ENCODE measurements at places on chromosomes 1 and 21.

GRCh38 chr1:229124116-229124515 is 146.8 kb upstream of the RAB4A start:
- no peak for DNase-seq

- no peak for DNase-seq
Observed at GRCh38 chr1:24294716-24295371, 24.3 kb upstream of the GRHL3 start.

- no peak for DNase-seq
Observed at GRCh38 chr1:103489935-103490334, 35.6 kb upstream of the RNPC3 start.

GRCh38 chr1:164310166-164310565 is 248.8 kb upstream of the PBX1 start:
- no peak for DNase-seq

GRCh38 chr21:34625030-34625593 is 10.2 kb upstream of the RCAN1 start:
- no peak for DNase-seq

DNA sequence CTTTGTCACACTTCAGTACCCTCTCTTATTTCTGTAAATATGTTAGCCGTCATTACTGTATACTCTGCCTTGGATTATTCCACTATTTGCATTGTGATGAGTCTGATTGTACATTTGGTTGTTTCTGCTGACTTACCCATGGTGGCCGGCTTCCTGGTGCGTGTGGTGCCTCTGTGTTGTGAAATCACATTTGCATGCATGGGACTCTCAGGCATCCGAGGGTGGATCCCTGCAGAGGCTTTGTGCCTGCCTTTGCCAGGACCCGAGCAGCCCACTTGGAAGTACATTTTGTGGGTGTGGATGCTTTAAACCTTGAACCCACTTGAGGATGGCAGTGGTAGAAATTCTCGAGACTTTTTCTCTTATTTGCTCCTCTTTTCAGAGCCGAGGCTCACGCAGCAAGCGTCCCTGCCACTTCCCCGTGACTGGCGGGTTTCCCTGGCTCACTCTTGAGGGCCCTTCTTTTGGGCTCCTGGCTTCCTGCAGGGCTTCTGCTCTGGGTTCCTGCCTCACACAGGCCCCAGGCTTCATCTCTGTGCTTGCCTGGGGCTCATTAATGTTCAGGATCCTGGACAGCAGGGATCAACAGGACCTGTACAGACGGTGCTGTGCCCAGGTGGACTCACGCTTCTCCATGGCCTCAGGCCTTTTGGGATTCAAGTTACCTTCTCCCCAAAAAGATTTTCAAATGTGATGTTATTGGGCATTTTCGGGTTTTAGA is 36.6 kb downstream of the POFUT2 start:
- no peak for DNase-seq

DNA sequence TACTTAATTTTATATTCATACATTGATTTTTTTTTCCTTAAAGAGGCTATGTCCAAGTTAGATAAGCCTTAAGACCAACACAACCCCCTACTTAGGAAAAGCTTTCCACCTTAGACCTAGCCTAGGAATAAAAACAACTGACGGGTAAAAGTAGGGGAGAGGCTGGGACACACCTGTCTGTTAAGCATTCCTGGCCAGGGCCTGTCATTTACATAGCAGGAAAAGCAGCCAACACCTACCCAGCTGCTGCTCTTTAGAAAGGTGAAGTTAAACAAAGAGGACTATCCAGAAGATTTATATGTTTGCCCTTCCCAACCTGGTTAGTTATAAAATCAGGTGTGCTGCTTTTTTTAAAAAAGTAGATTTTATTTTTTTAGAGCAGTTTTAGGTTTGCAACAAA is 29.1 kb upstream of the SAMD13 start:
- DNase-seq = no peak

GRCh38 chr1:17176306-17177061 is 28.4 kb upstream of the PADI1 start:
- DNase-seq = no peak

DNA sequence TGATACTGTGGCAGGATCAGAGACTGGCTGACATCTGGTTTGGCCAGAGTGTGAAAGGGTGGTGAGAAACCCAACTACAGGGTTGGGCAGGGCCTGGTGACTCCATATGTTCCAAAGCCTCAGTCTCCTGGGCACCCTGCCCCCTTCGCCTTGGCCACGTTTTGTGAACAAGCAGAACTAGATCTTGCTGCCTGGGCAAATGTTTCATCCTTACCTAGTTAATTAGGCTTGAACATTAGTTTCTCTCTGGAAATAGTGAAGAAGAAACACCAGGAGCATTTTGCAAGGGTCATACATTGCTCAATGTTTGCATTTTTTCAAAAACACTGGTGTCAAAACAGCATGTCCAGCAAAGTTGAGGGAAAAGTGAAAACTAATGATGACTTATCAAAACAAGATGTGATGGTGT is 60.5 kb downstream of the MAP3K7CL start:
- DNase-seq = no peak

DNA sequence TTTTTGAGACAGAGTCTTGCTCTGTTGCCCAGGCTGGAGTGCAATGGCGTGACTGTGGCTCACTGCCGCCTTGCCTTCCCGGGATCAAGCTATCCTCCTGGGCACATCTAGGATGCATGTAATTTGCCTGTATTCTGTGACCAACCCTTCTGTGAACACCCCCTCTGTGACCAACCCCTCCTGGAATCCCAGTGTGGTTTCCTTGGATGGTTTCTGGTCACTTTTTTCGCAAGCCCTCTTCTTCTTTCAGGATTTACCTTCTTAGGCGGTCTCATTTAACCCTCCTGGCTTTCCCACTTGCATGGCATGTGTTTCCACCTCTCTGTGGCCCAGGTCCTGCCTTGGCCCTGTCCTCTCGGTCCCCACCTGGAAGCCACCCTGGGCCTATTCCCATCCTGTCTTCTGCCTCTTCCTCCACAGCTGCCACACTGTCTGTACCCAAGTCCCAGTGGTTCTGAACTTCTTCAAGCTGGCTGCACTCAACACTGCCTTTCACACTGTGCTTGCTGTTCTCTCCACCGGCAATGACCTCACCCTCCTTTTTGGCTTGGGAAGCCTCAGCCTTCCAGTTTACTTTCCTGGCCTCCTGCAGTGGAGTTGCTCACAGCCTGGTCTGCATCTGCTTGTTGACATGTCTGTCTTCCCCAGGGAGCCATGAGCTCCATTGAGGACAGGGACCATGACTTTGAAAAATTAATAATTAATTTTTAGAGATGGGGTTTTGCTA is 57.0 kb downstream of the DISC1 start:
- DNase-seq = no peak

DNA sequence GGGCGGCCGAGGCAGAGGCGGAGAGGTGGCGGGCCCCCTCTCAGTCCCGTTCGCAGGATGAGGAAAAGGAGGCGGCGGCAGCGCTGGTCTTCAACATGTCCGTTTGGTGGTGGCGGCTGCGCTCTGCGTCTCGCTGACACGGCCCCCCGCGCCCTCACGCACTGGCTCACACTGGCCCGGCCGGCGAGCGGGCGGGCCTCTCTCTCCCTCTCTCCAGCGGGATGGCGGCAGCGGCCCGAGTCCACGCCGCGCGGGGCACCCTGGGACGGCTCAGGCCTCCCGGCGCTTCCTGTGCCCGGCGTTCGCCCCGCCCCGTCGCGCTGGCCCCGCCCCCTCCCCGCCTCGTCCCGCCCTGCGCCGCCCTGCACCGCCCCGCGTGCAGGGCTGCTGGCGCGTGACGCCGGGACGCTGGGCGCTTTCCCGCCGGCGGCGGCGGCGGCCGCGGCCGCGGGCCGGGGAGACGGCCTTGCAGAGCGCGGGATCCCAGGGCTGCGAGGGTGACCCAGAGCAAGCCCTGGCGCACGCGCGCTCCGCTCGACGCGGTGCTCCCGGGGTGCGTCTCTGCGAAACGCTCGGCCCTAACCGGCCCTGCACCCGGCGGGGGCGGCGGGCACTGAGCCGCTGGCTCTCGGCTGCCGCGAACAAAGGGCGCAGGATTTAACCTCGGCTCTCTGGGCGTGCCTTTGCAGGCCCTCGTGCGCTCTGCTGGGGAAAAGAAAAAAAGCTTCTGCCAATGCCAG is at the start of gene SCAF4:
TSS of gene SCAF4 (minus strand) at position 262 of the 740 bp plus-strand sequence. CDS start 426 bp downstream, outside the sequence.
- peak; percentile 67 for DNase-seq

GRCh38 chr1:106268070-106268469 is 788.4 kb upstream of the PRMT6 start:
- DNase-seq = no peak

GRCh38 chr1:84253891-84254290 is 47.6 kb upstream of the SAMD13 start:
- no peak for DNase-seq

- DNase-seq = no peak
Observed at GRCh38 chr1:62712336-62713243, 24.4 kb upstream of the DOCK7 start.

GRCh38 chr1:9389968-9390367 is 97.3 kb downstream of the SPSB1 start:
- no peak for DNase-seq

- no peak for DNase-seq
Observed at GRCh38 chr1:28028873-28029654, 59.3 kb downstream of the EYA3 start.

DNA sequence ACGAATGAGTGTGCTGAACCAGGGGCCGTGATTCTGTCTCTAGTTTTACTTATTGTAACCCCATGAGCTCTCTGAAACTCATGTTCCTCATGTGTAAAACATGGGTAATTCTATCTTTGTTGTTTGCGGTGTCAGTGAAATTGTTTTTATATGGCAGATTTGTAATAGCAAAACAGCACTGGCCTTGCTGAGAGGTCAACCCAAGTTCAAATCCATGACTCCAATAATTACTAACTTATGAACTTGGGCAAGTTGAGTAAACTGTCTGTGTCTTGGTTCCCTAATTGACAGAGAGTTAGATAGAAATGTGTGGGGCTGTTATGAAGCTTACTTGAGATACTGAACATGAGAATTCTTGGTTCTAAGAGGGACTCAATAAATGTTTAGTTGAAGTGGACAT is 17.8 kb downstream of the C1orf116 start:
- no peak for DNase-seq

GRCh38 chr21:46622226-46622625 is 13.2 kb upstream of the PRMT2 start:
- no peak for DNase-seq

DNA sequence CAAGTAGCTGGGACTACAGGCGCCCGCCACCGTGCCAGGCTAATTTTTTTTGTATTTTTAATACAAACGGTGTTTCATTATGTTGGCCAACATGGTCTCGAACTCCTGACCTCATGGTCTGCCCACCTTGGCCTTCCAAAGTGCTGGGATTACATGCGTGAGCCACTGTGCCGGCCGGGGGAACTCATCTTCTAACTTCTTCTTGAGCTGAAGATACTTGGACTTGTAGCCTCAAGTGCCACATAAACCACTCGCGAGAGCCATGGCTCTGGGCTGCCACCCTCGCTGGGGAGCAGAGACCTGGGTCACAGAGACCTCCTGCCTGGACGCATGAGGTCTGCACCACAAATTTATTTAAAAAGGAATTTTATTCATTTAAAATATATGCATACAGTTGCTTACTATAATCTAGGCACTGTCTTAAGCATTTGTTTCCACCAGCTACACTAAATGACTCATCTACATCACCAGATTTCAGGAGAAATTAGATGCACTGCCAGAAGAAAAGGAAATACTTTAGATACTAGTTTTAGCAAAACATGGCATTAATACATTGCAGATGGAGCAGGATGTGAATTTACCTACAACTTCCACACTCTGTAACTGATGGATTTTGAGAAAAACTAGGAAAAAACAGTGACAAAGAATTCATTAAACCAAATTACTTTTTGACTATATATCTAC is 29.9 kb upstream of the PUM1 start:
- no peak for DNase-seq

GRCh38 chr1:59315529-59316463 is 18.9 kb downstream of the FGGY start:
- no peak for DNase-seq

GRCh38 chr21:24115141-24115540 is 1492.1 kb downstream of the MRPL39 start:
- DNase-seq = no peak

DNA sequence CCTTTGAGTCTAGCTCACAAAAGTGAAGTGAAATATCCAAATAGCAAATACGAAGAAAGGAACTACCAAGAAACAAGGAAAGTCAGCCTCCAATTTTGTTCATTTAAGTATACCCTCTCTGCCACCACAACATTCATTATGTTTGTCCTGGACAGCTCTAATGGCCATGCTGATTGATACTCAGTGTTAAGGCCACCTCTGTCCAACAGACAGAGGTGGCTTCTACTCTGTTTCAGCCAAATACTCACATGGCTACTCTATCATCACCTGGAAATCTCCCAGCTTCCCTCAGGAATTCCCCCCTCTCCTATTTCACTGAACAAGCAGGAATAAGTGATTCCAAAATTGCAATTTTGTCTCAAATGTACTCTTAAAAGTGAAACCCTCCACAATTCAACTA is 10.7 kb downstream of the APP start:
- DNase-seq = no peak

- DNase-seq = no peak
Observed at GRCh38 chr1:194341587-194341986, 1155.2 kb upstream of the B3GALT2 start.

Measured in stimulated activated CD4-positive, alpha-beta T cell treated with anti-CD3 and anti-CD28 coated beads, Interleukin-15, amount 100 ng/mL, for 48 hours (primary cell).